ENCODE measurements at places on chromosomes 7 and 10.

DNA sequence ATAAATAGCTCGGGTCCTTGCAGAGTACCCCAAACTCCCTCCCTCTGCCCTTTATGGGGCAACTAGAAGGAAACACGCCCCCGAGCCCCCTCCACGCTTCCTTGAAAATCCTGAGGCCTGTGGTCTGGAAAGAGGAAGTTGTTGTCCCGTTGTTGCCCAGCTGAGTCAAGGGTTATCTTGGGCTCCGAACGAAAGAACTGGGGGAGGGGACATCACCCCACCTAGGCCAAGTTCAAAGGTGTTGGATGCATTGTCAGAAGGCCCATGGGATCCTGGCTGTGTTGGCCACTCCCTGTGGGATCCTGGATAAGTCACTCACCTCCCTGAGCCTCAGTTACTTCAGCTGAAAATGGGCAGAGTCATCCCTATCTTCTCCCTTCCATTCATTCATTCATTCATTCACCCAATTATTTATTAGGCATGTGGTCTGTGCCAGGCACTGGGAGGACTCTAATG is at the start of gene CCL24:
CCL24 (minus strand) TSS at position 26 of the 456 bp plus-strand sequence. CDS start 91 bp downstream, outside the sequence.
- DNase-seq: no peak

- no peak for DNase-seq
Observed at GRCh38 chr7:124399941-124400340, 365.7 kb downstream of the GPR37 start.

DNA sequence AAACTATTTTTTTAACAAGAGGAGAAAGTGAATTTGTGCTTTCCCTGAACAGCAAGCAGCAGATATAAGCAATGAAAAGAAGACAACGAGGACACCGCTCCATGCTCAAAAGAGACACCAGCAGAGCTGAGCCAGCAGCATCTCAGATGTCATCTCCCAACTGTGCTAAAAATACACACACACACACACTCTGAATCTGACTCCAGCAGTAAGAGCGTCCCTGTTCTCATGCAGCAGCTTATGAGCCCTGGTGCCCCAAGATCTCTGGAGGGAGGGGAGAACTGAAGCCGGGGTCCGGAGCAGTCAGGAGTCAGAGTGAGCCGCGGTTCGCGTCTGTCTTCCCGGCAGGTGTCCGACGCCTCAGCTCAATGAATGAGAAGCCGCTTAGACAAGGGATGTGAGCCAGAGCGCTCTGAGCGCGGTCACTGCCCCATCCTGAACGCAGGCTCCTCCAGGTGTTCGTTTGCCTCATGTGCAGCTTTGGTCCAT is 49.2 kb downstream of the SVIL start:
- no peak for DNase-seq

DNA sequence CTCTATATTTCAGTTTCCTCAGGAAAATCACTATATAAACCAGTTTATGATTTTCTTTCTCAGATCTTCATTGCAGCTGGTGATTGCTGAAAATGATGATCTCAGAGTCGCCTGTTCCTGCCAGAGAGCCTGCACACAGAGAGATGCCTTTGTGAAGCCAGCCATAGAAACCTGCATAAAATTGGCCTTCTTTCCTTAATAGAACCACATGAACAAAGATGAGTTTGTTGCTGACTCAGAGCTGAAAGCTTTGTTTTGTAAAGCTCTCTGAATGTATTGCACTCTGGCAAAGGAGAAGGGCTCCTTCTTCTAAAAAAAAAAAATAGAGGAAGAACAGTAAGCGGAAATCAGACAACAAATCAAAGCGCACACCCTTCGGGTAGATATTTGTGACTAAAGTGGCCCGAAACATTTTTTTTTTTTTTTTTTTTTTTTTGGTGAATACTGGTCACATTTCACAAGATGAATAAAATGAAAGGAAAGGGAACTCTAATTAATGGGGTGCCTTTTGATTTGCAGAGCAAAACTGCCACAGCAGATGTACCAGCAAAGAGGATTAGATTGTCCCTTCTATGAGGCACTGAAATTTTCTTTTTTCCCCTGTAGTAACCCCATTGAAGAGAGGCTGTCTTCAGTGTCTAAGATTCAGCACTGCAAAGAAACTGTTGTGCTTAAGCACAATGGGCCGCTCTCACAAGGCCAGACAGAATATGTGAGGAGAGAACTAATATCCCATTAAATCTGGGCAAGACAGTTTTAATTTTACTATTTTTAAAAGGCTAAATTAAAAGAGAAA is 75.1 kb upstream of the PTPRZ1 start:
- DNase-seq: no peak

DNA sequence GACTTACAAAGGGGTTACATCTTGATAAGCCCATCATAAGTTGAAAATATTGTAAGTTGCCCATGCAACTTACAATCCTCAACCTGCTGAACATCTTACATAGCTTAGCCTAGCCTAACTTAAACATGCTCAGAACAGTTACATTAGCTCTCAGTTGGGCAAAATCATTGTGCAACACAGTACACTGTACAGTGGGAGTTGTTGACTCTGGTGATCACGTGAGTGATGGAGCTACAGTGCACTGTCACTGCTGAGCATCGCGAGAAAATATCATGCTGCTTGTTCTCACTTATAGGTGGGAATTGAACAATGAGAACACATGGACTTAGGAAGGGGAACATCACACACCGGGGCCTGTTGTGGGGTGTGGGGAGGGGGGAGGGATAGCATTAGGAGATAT is 214.9 kb upstream of the ZMIZ1 start:
- DNase-seq: no peak

DNA sequence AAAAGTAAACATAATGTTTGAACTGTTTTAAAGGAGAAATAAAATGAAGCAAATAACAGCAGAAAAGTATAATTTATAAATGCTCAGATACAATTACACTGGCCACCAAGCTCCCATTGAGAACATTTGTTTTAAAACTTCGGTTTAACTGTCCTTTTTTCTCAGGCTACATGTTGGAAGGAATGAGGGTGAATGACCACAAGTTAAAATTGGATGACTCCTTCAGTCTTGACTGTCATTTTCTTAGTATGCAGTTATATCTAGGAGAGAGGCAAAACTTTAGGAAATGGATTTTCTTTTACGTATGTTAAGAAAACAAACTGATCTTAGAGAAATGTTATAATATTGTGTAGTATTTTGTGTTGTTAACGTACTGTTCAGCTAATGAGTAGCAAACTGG is 5.0 kb downstream of the TRIM24 start:
- no peak for DNase-seq

DNA sequence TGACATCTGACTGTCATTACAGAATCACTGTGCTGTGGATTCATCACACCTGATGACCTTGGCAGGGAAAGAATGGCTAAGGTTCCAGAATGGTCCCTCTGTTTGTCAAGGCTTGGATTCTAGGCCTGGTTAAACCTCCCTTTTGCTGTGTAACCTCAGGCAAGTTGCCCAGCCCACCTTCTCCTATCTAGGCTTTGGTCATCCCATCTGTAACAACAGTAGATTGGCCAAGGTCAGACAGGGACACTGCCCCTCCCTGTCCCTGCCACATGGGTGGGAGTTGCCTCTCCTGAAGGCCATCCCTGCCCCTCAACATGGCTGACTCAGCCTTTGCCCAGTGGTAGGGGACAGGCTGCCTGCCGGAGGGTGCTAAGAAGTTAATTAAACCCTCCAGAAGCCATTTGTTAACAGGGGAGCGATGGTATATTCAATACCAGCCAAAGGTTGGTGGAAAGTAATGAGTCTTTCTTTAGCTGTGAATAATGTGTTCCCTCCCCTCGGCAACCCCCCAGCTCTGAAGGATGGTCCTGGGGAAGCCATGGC is 149.8 kb upstream of the PCBD1 start:
- no peak for DNase-seq

- DNase-seq: no peak
Observed at GRCh38 chr7:114988755-114989375, 67.0 kb downstream of the MDFIC start.

- no peak for DNase-seq
Observed at GRCh38 chr7:78379148-78379547, 580.6 kb downstream of the PHTF2 start.

GRCh38 chr7:94195813-94196212 is 191.7 kb upstream of the BET1 start:
- DNase-seq: no peak

DNA sequence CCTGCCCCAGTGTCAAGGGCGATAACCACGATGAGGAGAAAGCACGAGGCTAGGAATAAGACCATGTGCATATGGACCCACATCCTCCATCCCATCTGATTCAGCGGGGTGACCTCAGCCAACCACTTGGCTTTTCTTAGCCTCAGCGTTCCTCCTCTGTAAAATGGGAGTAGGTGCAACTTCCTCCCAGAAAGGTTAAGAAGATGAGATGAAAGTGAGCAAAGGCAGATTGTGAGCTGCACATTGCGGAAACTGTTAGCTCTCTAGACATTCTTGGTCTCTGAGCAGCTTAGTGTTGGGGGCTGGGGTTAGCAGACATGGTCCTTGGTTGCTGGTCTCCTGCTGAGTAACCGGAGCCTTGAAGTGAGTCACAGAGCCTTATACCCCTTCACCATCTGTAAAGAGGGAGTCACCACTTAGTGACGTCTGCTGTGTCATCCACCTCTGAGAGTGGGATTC is 497.3 kb upstream of the GALNT17 start:
- DNase-seq: no peak

DNA sequence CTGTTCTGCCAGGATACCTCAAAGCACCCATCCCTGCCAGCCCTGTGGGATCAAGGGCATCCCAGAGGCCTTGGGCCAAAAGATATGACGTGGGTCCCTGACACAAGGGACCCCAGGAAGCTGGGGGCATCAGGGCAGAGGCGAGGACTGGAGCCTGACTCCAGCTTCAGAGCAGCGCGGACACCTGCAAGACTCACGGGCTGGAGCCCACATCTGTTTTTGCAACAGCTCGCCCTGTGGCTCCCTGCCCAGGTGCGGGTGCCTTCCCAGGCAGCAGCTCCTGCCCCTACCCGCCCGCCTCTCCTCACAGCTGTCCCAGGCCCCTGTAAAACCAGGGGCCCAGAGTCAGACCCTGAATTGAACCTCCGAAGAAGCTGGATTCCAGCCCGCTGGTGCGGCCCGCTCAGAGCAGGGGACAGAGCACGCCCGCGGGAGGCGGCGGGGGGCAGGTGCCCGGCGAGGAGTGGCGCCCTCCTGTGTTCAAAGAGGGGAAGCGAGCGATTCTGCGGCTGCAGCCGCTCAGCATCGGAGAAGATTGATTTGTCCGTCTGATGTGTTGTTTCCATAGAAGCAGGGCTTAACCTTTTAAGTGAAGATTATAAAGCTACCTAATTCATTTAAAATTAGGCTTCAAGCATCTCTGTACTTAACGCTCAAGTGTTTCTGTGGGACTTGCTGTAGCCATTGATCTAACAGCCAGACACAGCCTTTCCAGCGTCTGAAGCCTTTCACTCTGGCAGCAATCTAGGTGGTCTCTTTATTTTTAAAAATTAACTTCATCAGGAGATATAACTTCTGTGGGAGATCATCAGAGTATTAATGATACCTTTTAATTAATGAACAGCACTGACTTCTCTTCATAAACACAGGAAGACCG is 88.4 kb downstream of the BEND7 start:
- peak; percentile 76 for DNase-seq

DNA sequence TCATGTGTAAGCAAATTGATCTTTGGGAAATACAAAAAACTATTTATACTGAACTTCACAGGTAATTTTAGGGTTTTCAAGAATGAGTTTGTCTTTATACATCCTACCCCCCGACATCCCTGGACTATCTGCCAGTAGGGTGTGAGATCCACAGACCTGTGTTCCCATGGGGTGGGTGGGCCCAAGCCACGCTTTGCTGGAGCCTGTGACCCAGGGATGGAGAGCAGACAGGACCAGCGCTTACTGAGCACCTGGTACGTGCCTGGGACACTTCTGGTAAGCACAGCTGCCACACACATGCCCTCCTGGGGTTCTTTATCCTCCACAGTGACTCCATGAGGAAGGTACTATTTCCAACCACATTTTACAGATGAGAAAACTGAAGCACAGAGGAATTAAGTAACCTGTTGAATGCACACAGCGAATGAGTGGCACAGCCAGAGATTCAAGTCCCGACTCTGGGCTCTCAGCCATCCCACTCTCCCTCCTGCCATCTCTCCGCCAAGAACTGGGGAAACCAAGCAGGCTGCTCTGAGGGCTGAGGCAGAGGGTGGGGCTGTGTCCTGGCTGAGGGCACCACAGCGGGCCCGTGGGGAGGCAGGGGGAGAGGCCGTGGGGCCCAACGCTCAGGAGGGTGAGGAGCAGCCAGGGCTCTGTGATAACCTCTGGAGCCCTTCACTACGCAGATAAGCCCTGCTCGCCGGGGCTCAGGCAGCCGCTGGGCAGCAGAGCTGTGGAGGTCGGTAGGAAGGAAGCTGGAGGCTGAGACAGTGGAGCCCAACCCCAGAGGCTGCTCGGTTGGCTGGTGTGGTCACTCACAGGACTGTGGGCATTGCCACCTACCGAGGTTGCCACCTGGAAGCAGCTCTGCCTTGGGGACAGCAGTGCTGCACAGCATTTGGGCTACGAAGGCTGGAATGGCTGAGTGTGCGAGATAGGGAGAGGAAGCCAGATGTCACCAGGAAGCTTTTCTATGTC is 124.2 kb downstream of the ARHGAP22 start:
- no peak for DNase-seq

DNA sequence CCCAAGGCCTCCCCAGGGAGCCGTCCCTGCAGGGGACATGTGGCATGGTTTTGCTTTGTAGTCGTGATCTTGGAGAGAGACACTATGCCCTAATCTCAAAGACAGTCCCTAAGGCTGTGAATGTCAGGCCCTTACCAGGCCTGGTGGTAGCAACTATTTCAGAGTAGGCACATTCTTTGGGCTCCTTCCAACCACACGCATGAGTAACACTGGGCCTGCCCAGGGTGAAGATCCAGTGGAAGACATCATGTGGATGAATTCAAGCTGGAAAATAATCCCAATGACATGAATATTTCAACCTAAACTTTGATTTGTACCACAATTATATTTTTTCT is 39.5 kb upstream of the INSIG1 start:
- DNase-seq: no peak

DNA sequence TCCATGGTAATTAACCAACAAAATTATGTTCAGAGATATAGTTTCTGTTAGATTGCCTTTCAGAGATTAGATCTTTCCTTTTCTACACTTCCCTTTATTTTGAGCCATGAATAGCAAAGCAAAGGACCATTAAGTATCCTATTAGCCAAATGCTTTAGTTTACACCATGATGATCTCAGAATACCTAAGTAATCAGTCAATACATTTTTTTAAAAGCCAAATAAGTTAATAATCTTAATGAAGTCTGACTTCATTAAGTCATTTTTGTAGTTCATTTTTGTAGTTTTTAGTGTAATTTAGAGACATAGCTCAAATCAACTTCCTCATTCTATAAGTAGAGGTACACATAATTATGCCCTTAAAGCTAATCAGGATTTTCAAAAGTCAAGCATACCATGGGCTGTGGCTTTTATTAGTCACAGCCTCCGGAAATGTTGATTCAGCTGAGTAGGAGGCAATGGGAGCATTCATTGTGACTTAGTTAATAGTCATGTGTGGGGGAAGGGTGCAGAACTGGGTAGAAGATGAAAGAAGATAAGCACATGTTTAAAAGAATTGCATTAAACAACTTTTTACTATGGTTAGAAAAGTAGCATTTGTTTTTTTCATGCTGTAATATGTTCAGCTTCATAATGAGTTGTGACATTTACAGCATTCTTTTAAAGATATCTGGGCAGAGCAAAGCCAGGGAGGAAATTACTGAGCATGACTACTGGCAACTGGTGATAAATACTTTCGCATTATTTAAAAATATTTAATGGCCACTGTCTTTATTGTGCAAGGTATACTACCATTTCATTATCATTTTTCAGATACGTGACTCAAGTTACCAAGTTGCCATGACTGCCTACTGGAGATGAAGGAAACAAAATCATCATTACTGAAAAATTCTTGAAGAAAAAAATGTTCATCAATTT is 57.3 kb upstream of the CCDC71L start:
- peak; percentile 87 for DNase-seq
